ENCODE measurements at places on chromosomes 6 and 20. TPM values are rescaled to one million over a fixed set of nuclear protein-coding genes. Genes with fewer than 3 reads are reported as not detected.

GRCh38 chr6:135269481-135269891 is 88.4 kb downstream of the MYB start:
- H3K4me3 ChIP-seq: no peak overlapping the region
- H3K4me1 ChIP-seq: peaks cover under 1% of the 10 kb centered on the region
- DNase-seq: no peak
- no peak overlapping the region for H3K27ac ChIP-seq

DNA sequence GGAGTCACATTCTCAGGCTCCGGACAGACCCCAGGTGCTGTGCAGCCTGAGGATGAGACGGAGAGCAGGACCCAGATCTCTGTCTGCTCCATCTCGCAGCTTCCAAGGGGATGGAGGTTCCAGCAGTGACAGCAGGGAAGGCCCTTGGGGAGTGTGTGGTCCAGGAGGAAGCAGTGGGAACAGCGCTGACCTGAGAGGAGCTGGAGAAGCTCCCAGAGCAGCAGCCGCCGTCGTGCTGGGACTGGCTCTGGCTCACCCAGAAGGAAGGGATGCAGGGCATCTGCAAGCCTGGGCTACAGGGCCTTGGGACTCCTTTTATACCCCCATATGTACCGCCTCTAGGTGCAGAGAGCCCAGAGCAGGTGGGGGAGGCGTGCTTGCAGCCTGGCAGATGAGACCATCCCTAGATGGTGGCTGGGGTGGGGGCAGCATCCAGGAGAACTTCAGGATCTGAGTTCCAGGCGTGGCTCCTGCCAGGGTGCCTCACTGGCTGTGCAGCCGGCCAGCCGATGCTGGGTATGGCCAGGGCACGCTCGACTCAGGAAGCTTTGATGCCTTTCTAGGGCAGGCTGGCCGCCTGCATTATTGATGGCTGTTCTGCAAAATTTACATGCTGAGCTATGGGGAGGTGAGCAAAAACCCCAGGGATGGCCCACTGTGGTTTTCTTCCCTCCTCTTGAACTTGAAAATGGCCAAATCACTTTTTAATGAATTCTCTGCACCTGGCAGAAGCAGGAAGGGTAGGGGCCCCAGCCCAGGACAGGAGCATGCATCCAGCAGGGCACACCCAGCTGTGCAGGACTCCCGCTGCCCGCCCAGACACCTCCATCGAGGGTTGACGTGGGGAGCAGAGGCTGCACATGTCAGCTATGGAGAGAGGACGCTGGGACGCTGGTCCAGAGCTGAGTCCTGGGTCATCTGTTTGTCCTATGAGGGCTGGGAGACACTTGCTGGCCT is 179.6 kb downstream of the TAF4 start:
- DNase-seq: no peak
- H3K27me3 ChIP-seq: peaks cover 27% of the 10 kb centered on the region
- H3K4me3 ChIP-seq: no peak overlapping the region
- no peaks in the 10 kb centered on the region for H3K4me1 ChIP-seq
- H3K27ac ChIP-seq: no peak overlapping the region

The WASF1 gene
- total RNA-seq: 12.6 TPM

The CYP24A1 gene
- not detected for total RNA-seq
